ENCODE measurements at places on chromosomes 7 and 10.

GRCh38 chr7:31814187-31814586 lies 127.2 kb downstream of the PPP1R17 start:
- no peak for DNase-seq

DNA sequence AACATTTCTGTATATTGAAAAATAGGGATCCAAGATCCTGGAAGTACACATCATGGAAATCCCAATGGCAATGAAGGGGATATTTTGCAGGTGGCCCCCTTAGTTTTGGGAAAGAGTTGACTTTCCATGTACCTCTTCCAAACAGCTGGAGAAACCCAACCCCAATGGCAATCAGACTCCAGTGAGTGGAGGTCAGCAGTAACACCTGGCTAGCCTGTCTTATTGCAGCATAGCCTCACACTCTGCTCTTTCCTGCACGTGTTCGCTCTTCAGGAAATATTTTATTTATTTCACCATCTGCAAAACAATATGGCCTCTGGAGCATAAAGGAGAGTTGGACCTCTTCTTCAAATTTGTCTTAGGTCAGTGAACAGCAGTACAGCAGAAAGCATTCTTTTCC lies 340.0 kb upstream of the NRP1 start:
- DNase-seq, result no peak

GRCh38 chr7:40059057-40059456 lies 75.4 kb downstream of the MPLKIP start:
- DNase-seq, result no peak

GRCh38 chr10:96366508-96366907 lies 7.7 kb upstream of the OPALIN start:
- DNase-seq, result no peak

GRCh38 chr10:110512461-110513187 lies 14.9 kb downstream of the DUSP5 start:
- no peak for DNase-seq

DNA sequence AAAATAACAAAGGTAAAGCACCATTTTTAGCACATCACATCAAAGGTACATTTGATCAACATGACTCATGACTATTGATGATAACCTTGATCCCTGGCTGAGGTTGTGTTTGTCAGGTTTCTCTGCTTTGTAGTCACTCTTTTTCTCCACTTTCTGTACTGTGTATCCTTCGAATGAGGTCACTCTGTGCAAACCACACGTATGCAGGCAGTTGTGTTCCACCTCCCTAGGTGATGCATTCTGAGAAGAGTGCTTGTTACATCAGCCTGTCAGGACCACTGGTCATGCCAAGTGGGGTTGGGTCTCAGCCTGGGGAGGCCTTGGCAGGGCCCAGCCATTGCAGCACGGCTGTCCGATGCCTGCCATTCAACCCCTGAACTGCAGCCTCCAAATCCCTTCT lies 62.8 kb upstream of the GJD4 start:
- DNase-seq, result no peak

DNA sequence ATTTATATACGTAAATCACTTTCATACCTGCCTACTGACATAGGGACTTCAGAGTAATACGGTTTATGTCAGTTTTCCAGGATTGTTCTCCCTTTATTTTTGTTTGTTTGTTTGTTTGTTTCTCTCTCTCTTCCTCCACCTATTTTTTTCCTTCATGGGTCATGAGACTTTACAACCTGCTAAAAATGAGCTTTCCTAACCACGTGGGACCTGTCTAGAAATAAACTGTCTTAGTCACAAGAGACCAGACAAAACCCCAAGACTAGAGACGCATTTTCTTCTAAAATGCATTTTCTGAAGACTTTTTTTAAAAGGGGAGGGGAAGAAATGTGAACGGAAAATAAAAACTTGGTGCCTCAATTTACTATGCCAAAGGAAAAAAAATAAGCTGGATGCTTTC lies 41.1 kb upstream of the FIGNL1 start:
- DNase-seq, result no peak

- DNase-seq, result no peak
These were observed 79.5 kb downstream of the DIP2C start for GRCh38 chr10:609868-610545.

GRCh38 chr7:124667312-124668153 lies 98.1 kb downstream of the GPR37 start:
- DNase-seq, result no peak

GRCh38 chr7:25261545-25262140 lies 33.4 kb upstream of the NPVF start:
- no peak for DNase-seq

GRCh38 chr7:158957921-158958491 lies 101.6 kb downstream of the DYNC2I1 start:
- no peak for DNase-seq

- DNase-seq, result no peak
These were observed 120.9 kb upstream of the ZNF438 start for GRCh38 chr10:31152421-31153135.

- no peak for DNase-seq
These were observed 29.0 kb downstream of the DHTKD1 start for GRCh38 chr10:12097791-12098190.

DNA sequence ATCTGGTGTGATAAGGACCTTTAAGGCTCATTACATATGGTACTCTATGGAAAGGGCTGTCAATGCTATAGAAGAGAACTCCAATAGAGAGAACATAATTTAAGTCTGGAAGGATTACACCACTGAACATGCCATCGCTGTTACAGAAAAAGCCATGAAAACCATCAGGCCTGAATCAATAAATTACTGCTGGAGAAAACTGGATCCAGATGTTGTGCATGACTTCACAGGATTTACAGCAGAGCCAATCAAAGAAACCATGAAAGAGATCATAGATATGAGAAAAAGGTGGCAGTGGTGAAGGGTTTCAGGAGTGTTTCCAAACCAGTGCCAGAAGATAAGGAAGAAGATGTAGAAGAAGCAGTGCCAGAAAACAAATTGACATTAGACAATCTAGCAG lies 18.9 kb upstream of the GPR22 start:
- no peak for DNase-seq

GRCh38 chr7:223861-224260 lies 31.5 kb downstream of the FAM20C start:
- no peak for DNase-seq

DNA sequence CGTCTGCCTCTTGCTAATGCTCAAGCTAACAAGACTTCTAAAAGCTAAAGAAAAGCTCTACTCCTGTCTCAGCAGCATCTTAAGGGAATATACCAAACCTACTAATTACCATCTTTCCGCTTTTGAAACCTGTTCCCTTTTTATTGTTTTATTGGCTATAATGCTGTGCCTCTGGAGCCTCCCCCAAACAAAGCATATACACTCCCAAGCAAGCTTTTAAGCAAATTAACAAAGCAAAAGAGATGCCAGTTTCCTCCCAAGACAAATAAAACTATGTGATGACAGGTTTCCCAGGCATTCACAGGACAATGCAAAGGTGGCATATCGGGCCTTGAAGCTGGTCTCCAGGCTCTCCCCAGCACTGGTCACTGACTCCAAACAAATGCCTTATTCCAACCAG lies 52.9 kb downstream of the SLC37A3 start:
- DNase-seq, result no peak

- DNase-seq, result no peak
These were observed 1.8 kb downstream of the HMX2 start for GRCh38 chr10:123149568-123150270.

DNA sequence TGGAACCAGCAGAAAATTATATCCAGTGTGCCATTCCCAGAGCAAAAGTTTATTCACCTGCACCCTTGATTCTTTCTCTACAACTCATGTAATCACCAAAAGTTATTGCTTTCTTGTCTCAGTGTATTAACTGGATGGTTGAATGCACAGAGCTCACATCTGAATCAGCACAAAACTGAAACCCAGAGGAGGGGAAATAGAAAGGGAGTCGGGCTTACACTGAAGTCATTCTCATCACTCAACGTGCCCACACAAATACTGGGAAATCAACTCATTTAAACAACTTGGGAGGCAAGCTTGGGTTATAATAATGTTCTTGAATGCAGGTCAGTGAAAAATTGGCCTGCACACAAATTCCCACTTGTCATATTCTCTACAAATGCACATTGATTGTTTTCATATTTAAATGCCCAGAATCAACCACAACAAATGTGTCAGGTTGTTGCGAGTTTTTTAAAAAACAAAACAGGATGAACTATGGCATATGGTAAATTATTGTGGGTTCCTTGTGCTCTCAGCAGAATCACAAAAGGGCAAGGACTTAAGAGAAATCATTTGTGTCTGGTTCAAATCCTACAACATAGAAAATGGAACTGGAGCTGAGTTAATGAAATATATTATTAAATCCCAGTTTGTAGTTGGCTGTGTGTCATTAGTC lies 125.9 kb upstream of the NOBOX start:
- no peak for DNase-seq

- DNase-seq, result no peak
These were observed 232.3 kb downstream of the ADAM12 start for GRCh38 chr10:126156012-126156411.

GRCh38 chr7:66356277-66356721 lies 151.2 kb downstream of the TPST1 start:
- peak; percentile 26 for DNase-seq

DNA sequence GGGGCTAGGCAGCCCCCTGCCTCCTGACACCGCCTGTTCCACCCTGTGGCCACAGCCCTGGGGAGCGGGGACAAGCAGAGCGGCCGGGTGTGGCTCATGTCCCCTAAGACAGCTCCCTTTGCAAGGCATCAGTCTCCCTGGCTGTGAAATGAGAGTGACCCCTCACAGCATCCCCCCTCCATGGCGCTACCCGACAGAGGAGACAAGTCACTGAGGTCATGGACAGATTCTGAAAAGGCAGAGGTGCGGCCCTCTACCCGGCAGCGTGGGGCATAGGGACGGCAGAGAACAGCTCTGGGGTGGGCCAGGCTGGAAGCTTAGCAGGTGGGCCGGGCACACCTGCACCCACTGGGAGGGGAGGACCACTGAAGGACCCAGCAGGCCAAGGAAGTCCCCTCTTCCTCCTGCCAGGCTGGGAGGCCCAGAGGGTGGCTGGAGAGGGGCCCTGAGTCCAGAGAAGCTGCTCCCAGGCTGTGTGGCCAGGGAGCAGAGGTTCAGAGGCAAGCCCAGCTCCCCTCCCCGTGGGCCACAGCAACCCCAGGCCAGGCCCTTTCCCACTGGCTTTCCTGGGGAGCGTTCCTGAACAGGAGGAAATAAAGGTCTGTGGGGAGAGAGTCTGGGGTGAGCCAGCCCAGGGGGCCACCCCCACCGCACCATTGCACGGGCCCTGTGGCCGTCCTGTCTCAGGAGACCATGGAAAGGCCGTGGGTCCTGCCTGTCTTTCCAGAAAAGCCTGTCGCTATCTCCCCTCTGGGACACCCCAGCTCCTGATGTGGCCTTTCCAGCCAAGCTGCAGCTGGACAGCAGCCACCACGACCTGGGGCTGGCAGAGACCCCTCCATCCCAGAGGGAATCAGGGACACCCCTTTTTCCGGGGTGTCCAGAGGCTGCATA lies 1.7 kb downstream of the ADAP1 start:
- no peak for DNase-seq

- DNase-seq, result no peak
These were observed 190.4 kb downstream of the HDAC9 start for GRCh38 chr7:18685971-18686370.

GRCh38 chr7:47498229-47499056 lies 83.5 kb downstream of the TNS3 start:
- no peak for DNase-seq

- DNase-seq, result no peak
These were observed 156.8 kb downstream of the NRCAM start for GRCh38 chr7:108299251-108299973.

DNA sequence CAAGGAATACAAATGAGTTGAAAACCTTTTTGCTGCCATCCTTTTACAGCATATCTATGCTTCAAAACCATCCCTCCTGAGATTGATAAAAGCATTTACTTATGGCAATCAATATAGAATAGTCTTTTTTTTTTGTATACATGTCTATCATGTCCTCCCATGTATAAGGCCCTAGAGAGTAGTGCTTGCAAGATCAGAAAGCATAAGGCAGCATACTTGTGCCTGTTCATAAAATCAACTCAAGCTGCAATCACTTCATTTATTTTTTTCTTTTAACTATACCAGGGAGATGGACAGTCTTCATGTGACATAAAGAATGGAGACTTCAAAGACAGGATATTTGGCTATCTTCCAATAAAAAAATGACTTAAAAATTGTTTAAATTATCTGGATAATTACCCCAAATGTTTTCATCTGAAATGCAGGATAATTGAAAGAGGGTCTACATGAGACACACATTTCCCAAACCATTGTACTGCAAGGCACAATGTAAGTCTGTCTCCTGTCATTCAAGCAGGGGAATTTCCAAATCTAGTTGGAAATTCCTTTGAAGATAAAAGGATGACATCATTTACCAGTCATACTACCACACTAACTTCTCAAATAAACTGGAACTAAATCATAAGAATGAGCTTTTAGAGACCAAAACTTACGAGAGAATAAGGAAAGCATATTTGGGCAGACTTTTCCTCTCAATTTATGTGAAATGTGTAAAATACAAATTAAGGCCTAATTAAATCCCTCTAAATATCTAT lies 22.5 kb downstream of the LRRN3 start:
- no peak for DNase-seq

DNA sequence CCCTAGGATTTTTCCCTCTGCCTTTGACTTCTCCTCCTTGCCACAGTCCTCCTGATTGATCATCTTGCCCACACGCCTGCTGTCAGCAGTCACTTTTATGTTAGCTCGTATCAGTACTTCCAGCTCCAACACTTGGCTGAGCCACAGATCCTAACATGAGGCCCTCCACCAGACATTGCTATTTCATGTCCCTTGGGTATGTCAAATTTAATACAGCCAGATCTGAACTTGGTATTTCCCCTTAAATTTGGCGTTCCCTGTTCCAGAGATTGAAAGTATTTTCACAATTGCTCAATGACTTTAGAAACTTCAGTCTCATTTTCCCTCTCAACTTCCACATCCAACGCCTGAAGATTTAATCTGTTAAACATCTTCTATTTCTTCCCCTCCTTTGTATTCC lies 140.4 kb downstream of the RNLS start:
- no peak for DNase-seq

- DNase-seq, result no peak
These were observed 49.3 kb upstream of the IL6 start for GRCh38 chr7:22677680-22678079.

- no peak for DNase-seq
These were observed 14.0 kb upstream of the NUB1 start for GRCh38 chr7:151327659-151328058.

DNA sequence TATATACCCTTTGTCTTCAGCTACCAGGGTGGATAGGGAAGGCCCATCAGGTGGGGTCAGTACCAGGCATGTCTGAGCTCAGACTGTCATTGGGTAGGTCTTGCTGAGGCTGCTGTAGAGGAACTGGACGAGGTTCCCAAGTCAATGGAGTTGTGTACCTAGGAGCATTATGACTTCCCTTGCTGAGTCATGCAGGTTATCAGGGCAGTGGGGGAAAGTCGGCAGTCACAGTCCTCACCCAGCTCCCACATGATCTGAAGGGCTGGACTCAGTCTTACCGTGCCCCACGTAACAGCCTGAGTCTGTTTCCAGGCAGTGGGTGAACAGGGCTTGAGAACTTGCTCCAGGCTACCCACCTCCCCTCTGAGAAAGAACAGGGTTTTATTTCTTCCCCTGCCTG lies 260.8 kb upstream of the COBL start:
- no peak for DNase-seq

GRCh38 chr10:72074574-72075375 lies 13.6 kb downstream of the SPOCK2 start:
- no peak for DNase-seq
